Central memory CD8-positive, alpha-beta T cell (primary cell): ENCODE measurements at places on chromosomes 3 and 15.

GRCh38 chr3:138329127-138329983 is at the start of gene NME9:
NME9 (minus strand) TSS chr3:138329851; CDS start chr3:138329335, 516 bp downstream.
- DNase-seq, result peak; percentile 77

DNA sequence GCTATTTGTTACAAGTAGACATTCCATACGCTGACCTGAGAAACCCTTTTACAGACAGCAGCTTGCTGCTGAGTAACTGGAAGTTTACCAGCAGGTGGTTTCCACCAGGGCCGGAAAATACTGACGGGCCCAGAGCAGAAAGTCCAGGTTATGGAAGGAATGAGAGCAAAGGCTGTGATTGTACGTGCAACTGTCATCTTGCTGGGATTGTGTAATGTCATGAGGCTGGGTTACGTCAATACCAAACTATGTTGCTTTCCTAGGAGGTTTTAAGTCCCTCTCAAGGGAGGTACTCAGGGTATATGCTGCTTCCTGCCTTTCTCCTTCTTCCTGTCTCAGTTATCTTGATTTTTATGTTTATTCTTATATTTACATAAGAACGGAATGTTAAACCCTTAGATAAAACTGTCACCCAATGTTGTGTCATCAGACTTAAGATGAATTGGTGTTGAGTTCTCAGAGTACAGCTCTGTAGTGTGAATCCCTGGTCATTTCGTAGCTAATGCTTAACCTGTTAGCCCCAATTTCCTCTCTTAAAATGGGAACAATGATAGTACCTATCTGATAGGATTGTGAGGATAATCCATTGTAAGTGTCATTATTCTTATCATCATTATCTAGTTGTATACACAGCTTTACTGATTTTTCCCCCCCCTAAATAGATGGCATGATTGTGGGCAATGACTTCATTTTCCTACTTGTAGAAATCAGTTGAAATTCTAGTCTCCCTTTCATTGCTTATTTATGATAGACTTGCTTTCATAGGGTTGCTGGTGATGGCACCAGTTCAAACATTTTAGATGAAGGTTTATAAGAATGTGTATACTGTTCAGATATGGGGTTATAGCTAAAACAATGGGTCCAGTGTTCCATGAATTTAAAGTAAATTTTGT is 101.4 kb downstream of the FNDC3B start:
- DNase-seq, result no peak

- no peak for DNase-seq
Measured at GRCh38 chr3:23781051-23781450, 24.7 kb upstream of the UBE2E1 start.

- DNase-seq, result no peak
Measured at GRCh38 chr3:15218689-15219088, 12.6 kb downstream of the CAPN7 start.

- DNase-seq, result no peak
Measured at GRCh38 chr15:72009222-72009621, 108.7 kb downstream of the MYO9A start.

- no peak for DNase-seq
Measured at GRCh38 chr15:80501476-80501875, 97.3 kb downstream of the ARNT2 start.

GRCh38 chr15:33639456-33639855 is 328.7 kb downstream of the RYR3 start:
- DNase-seq, result no peak

DNA sequence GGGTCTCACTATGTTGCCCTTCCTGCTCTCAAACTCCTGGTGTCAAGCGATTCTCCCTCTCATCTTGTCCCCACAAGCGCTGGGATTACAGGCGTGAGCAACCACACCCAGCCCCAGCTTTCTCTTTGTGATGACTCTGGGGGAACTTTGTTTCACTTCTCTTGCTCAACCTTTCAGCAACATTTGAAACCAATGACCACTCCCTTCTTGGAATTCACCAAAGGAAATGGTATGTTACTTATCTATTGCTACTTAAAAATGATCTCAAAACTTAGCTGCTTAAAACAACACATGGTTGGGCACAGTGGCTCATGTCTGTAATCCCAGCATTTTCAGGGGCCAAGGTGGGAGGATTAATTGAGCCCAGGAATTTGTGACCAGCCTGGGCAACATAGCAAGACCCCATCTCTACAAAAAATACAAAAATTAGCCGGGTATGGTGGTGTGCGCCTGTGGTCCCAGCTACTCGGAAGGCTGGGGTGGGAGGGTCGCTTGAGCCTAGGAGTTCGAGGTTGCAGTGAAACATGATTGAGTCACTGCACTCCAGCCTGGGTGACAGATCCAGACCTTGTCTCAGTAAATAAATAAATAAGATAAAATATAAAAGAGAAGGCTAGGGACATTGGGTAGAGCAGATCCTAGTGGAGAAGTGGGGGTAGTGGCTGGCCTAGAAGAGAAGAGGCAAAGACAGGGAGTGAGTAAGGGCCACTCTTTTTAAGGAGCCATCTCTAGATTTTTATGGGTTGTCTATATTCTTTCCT is 10.3 kb upstream of the COPG1 start:
- DNase-seq, result no peak

- DNase-seq, result no peak
Measured at GRCh38 chr3:11574981-11575669, 68.6 kb downstream of the VGLL4 start.

GRCh38 chr15:74245342-74245931 is 9.3 kb downstream of the CCDC33 start:
- DNase-seq, result no peak

DNA sequence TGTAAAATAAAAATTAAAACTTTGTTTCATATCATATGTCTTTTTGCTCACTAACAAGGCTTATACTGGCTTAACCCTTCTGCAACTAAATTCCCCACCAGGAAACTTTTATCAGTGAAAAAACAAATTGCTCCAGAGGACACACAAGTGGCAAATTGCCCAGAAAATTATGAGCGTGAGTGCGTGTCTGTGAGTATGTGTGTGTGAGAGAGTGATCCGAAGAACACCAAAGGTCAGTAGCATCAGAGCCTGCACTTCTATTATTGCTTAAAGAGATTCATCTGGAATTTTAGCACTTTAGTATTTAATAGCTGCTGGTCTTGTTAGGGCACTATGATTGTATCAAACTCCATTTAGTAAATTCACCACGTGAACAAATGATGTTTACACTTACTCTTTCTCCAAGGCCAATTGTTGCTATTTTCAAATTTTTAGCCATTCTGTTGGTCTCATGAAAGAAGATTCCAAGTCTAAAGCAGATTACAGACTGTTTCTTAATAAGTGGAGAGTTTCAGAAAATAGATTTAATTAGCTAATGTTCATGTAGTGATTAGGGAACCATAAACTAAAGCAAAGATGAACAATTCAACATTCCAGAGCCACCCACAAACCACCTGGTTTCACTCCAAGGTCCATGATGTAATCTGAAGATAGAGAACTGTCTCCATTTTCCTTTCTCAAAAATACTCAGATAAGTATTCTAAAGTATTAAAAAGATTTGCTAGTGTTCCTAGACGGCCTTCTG is 91.1 kb upstream of the IL12A start:
- DNase-seq, result no peak

DNA sequence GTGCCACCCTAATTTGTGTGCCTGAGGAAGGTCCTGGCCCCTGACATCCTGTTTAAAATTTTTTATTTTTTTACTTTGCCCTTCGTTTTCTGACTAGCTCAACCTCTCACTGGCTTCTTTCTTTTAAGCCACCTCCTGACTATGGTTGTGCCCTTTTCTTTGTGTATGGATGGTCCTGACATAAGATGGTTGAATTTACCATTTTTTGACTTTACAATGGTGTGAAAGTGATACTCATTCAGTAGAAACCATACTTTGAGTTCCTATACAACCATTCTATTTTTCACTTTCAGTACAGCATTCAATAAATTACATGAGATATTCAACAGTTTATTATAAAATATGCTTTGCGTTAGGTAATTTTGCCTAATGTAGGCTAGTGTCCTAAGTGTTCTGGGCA is 74.3 kb upstream of the PTX3 start:
- DNase-seq, result no peak

DNA sequence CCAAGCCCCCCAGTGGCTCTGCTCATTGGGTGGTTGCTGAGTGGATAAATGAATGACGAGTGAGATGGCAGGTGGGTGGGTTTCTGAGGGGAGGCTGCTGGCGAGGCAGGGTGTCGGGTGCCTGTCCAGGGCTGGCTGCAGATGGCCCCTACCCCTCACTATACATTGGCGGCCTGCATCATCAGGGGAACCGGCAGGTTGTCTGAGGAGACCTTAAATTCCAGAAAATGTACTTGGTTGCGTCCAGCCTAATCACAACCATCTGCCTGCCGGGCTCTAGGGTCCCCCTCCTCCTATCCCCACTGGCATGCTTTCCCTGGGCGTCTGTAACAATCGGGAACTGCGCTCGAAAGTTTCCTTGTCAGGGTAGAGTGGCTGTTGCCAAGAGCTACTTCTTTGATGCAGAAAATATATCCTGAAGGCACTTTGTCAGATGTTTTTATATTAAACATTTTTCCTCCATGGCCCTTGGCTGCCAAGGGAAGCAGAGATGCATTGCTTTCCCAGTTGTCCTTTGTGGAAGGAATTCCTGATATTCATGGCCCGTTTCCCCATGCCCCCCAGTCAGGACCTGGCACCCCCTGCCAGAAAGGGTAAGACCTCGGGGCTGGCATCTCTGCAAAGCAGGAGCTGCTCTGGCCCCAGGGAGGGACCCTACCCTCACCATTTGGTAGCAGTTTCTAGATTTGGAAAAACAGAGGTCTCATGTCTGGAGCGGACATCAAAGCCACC is 22.9 kb downstream of the SMAD6 start:
- DNase-seq, result no peak

GRCh38 chr15:68979816-68980215 is 34.7 kb upstream of the NOX5 start:
- DNase-seq, result no peak

DNA sequence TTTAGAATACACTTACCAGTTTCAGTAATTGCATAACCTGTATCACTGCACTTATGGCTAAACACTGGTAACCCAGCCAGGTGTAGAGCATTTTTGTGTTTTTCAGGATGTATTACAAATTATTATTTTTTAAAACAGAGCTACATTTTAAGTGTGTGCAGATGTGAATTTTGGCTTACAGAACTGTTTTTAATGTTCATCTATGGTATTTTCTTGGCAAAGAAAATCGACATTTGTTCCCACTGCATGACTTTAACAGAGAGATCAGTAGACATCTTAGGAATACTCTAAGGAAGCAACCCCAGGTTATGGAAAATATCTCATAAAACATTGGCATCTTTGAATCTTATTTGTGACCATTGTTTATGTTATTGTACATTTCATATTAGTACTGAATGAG is 73.3 kb downstream of the ATP13A4 start:
- no peak for DNase-seq

GRCh38 chr3:168475704-168476103 is 380.0 kb upstream of the GOLIM4 start:
- DNase-seq, result no peak

DNA sequence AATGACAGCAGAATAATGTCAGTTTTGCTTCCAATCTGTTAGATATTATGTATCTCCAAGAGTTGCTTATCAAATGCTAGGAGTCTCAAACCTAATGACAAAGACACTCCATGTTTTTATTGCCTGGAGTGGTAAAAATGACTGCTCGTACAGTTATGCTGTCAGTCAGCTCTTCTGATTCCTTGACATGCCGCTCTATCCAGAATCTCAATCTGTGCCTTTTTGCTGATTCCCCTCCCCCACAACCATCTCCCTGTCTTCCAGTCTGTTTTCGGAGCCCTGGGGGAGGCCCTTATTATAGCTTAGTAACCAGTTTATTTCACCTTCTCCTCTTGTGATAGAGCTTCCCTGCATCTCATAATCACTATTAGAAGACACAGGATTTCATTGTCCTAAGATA is 2.6 kb downstream of the MKRN2 start:
- no peak for DNase-seq

GRCh38 chr3:45994419-45995235 is 997 bp downstream of the FYCO1 start:
- peak; percentile 28 for DNase-seq

GRCh38 chr3:64213962-64214379 is 11.3 kb downstream of the PRICKLE2 start:
- no peak for DNase-seq

DNA sequence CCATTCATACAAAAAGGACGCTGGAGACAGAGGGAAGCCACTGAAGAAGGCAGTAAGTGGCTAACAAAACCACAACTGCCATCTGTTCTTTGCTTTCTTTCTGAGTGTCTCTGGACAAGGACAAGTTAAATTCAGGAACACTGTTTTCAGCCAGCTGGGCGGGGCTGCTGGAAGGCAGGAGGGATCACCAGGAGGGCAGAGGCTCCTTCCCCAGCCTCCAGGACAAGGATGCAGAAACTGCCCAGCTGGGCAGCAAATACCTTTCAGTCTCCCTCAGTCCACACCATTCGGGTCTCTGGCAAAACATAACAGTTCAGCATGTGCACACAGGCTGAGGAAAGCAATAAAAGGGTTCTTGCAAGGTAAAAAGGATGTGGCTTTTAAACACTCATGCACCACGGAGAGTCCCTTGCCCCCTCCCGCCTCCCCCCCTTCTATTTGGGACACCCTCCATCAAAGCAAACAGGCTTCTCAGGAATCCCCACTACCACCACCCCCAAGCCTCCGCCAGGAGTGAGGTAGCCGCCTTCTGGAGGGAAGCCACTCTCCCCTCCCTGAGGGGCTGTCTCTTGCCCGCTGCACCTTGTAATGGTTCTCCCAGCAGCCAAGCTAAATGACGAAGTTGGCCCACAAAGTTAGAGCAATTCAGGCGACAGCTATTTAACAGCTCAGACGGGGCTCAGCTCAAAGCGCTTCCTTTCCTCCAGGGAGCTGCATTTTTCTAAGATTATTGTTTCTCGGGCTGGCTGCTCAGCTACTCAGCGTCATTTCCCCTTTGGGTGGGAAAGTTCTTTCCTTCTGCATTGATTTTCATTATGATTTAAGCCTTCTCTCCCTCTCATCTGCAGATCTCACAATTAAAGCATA is 3.8 kb downstream of the HEG1 start:
- DNase-seq, result peak; percentile 42

DNA sequence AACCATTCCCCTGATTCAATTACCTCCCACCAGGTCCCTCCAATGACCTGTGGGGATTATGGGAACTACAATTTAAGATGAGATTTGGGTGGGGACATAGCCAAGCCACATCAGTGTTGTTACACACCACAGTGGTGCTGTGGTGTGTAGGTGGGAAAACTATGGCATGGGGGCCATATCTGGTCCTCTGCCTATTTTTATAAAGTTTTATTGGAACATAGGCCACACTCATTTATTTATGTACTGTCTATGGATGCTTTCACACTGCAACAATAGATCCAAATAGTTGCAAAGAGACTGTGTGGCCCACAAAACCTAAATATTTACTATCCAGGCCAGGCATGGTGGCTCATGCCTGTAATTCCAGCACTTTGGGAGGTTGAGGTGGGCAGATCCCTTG is 46.4 kb downstream of the FLNB start:
- DNase-seq, result no peak

GRCh38 chr3:154304116-154304786 is 20.0 kb downstream of the DHX36 start:
- DNase-seq, result no peak

GRCh38 chr3:128315313-128315712 is 151.4 kb downstream of the DNAJB8 start:
- DNase-seq, result no peak
